ENCODE measurements at places on chromosomes 12 and 14.

GRCh38 chr12:120801146-120801545 lies 75.5 kb downstream of the ACADS start:
- no peak for DNase-seq

GRCh38 chr14:57390806-57391516 lies 575 bp downstream of the NAA30 start:
- DNase-seq, result peak; percentile 10

- DNase-seq, result no peak
Measured at GRCh38 chr12:54725233-54725843, 77.2 kb upstream of the DCD start.

DNA sequence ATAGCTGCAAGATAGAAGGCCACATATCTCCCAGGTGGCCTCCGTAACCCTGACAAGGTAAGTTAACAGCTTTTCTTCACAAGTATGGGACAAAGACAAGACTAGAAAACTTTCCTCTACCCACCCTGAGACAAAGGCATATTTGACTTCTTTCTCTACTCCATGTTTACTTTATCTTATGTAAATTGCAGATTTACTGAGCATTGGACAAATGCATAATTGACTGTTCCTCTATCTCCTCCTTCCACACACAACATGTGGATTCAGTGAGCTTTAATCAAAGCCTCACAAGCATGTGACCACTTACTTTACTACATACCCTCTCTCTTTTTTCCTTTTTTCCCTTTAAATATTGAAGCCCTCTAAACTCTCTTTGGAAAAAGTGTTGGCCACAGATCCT lies 289.1 kb upstream of the TMTC1 start:
- DNase-seq, result no peak

GRCh38 chr14:25349269-25349668 lies 299.3 kb upstream of the STXBP6 start:
- no peak for DNase-seq

DNA sequence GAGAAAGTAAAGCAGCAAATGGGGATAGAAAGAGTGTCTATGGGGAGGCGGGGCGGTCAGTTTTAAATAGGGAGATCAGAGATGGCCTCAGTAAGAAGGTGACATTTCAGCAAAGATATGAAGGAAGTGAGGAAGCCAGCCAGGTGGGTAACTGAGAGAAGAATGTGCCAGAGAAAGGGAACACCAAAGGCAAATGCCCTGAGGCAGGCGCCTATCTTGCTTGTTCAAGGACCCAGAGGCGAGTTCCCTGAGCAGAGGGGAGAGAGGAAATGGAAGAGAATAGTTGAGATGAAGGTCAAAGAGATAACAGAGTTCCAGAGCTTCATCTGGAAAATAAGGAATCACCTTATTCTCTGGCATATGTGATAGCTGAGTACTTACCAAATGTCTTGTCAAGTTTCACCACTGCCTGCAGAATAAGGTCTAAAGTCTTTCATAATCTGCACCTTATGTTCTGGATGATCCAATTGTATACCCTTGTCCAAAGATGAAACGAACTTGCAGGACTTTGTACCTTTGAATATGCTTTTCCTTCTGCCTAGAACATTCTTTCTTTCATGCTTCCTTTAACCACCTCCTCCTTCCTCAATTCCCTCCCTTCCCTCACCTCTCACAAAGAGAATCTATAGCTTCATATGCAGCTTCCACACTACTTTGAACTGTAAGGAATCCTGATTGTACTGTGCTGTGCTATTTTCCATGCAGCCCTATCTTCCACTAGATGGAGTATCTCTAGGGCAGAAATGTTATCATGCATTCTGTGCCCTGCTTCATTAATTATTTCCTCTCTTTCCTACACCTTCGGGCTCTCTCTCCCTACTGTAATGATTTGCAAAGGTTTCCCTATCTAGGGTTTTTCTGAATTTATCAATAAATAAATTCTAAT lies 38.5 kb downstream of the GNPTAB start:
- DNase-seq, result no peak

Data from T-helper 2 cell (primary cell).